ENCODE measurements at places on chromosomes 16 and 17. TPM values are rescaled to one million over a fixed set of nuclear protein-coding genes. Genes with fewer than 3 reads are reported as not detected.

Gene PIK3R6
- 0.22 TPM for total RNA-seq

Gene ERI2
- 19.6 TPM for total RNA-seq

Gene HOXB8
- total RNA-seq = not detected

Gene BCO1
- total RNA-seq = not detected

Gene PIGQ
- total RNA-seq = 19.2 TPM

- no peak for DNase-seq
Measured at GRCh38 chr16:4293822-4294457, 21.1 kb upstream of the TFAP4 start.

Gene SMIM22
- total RNA-seq = not detected

Gene STX8
- total RNA-seq = 68.0 TPM
